Sigmoid colon (tissue), 7 donors: ENCODE measurements at places on chromosomes 1 and 21. TPM values are rescaled to one million over a fixed set of nuclear protein-coding genes. Genes with fewer than 3 reads are reported as not detected.

DNA sequence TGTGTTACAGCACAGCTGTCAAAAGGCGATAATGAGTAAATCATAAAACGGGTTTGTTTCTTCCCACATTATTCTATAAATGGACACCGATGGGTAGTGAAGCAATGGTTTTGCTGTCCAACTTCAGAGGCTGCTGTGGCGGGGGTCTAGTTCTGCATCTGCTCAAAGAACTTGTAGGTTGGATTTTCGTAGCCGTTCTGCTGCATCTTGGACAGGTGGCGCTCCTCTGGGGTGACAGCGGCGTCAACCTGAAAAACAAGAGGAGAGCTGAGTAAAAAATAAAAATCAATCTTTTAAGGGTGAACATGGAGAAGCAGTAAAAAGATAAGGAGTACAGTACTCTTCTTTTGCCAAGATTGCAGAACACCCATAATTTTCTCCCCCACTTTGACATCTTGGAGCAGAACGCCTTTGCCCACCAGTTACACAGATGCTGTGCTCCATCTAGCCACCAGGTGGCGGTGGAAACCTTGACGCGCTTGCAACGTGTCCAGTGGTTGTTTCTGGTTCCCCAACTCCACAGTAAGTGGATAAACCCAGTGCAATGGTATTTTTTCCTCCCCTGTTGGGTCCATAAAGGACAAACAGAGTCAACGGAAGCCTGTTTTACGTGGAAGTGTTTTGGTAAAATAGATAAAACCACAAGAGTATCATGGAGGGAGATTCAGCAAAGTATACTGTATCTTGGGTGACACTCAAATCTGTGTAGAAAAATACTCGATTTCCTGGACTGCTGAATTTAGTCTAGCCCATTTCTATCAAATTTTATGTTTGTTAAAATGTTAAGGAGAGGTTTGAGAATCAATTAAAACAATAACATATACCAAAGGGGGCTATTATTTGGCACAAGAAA, 147.0 kb downstream of the GABPA start:
- H3K27me3 ChIP-seq, result no peaks in the 10 kb centered on the region
- no peaks in the 10 kb centered on the region for H3K36me3 ChIP-seq
- H3K4me3 ChIP-seq, result no peak overlapping the region
- no peak overlapping the region for H3K27ac ChIP-seq
- H3K4me1 ChIP-seq, result no peaks in the 10 kb centered on the region

GRCh38 chr1:160888926-160889325, 3.9 kb upstream of the ITLN1 start:
- no peaks in the 10 kb centered on the region for H3K4me1 ChIP-seq
- H3K36me3 ChIP-seq, result no peaks in the 10 kb centered on the region
- no peaks in the 10 kb centered on the region for H3K27me3 ChIP-seq

GRCh38 chr1:202158810-202159533, 1.4 kb downstream of the PTPN7 start:
- H3K27me3 ChIP-seq, result no peaks in the 10 kb centered on the region
- no peak for DNase-seq
- no peak overlapping the region for H3K4me3 ChIP-seq
- no peak overlapping the region for H3K27ac ChIP-seq
- no peaks in the 10 kb centered on the region for H3K36me3 ChIP-seq
- no peaks in the 10 kb centered on the region for H3K4me1 ChIP-seq

GRCh38 chr1:112359961-112360767, 35.9 kb upstream of the CTTNBP2NL start:
- H3K27me3 ChIP-seq, result no peaks in the 10 kb centered on the region
- peak; percentile 92 for DNase-seq
- no peak overlapping the region for H3K4me3 ChIP-seq
- peak overlapping the region; percentile 58 for H3K27ac ChIP-seq

DNA sequence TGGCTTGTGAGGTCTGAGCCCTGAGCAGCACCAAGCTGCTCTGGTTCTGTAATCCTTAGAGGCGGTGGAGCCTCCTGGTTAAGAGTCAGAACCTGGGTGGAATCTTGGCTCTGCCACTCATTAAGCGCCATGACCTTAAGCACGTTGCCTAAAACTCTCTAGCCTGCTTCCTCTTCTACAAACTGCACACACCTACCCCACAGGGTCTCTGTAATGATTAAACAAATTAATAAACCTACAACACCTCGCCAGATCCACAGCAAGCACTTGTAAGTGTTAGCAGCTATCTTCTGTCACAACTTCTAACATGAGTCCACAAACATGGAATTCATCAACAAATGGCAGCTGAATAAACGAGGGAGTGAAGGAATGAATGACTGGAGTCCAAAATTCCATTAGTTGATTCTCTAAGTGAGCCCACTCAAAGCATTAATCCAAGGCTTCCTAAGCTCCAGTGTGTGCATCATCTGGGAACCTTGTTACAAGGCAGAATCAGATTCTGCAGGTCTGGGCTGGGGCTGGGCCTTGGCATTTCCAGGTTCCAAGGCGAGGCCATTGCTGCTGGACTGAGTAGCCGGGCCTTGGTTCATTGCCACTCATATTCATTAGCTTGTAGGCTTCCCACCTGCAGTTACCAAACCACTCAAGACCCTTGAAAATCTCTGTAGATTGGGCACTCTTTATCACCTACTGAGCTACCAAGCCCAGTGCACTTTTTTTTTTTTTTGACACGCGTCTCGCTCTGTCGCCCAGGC, 168.6 kb downstream of the HIVEP3 start:
- H3K36me3 ChIP-seq, result no peaks in the 10 kb centered on the region
- no peaks in the 10 kb centered on the region for H3K27me3 ChIP-seq
- H3K4me1 ChIP-seq, result no peaks in the 10 kb centered on the region
- no peak overlapping the region for H3K27ac ChIP-seq
- peak; percentile 34 for DNase-seq

- peaks cover 19% of the 10 kb centered on the region for H3K4me1 ChIP-seq
- no peaks in the 10 kb centered on the region for H3K36me3 ChIP-seq
- H3K27ac ChIP-seq, result no peak overlapping the region
- H3K27me3 ChIP-seq, result no peaks in the 10 kb centered on the region
- no peak overlapping the region for H3K4me3 ChIP-seq
Observed at GRCh38 chr21:29233256-29233546, 65.5 kb upstream of the BACH1 start.

DNA sequence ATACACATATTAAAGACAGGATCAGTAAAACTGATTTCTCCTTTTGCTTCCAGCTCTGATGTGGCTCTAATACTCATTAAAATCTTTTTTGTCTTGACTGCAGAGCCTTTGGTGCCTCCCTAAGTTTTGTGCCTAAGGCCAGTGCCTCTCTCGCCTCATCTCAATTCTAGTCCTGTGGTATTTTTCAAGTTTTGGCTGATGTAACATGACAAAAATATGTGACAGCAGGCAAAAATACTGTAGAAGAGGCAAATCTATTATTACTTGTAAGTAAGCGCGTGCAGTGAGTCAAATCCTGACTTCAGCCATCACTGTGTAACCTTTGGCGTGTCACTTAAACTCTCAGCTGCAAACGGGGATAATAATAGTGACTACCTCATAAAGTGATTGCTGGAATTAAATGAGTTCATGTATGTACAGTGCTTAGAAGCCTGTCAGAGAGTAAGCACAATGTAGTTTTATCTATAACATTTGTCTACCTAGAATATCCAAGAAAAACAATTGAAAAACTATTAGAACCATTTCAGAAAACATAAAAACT, 74.0 kb downstream of the MAB21L3 start:
- no peaks in the 10 kb centered on the region for H3K4me1 ChIP-seq
- no peaks in the 10 kb centered on the region for H3K36me3 ChIP-seq
- H3K4me3 ChIP-seq, result no peak overlapping the region
- H3K27ac ChIP-seq, result no peak overlapping the region
- no peaks in the 10 kb centered on the region for H3K27me3 ChIP-seq

DNA sequence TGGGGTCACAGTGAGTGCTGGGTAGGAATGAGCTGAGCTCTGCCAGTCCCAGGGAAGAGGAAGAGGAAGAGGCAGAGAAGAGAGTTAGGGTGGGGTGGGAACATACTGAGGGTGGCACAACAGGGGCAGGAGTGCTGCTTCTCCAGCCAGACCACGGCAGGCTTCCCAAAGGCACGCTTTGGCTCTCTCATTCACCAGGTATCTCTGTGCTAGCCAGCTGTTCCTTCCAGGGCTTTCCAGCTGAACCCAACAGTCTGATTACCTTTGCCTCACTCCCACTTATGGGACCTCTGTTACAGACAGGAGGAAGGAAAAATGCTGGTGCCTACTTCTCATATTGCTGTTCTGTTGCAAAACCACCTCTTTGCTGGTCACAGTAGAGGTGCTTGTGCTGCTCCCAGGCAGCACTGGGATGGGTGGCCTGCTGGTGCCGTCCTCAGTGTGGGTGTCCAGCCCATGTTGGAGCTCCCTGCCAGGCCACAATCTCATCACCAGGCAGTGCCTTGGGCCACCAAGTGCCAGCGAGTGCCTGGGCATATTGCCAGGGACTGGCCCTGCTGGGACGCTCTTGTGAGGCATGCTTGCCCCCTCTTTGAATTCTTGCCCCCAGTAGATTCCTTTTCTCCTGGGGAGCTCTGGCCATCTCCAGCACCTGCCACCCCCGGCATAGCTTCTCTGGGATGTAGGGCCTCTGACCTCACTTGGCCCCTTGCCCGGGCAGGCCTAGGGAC, 2.1 kb downstream of the ADORA1 start:
- no peak overlapping the region for H3K4me3 ChIP-seq
- peaks cover 12% of the 10 kb centered on the region for H3K27me3 ChIP-seq
- DNase-seq, result no peak

DNA sequence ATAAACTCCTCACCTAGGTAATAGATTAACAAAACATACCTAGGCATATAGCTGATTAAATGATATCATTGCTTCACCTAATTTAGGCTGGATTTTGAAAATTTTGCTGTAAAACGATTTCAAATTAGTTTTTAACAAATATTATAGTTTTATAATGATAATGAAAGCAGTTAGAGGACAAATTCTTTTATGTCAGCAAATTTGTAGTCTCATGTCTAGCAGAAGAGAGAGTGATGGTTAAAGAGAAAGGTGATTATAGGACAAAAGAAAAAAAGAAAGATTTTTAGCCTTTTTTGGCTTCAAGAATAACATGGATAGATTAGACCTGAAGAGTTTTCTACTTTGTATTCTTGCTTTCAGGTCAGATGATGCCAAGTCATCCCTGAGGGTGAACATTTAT, 3.6 kb upstream of the DPH5 start:
- H3K27ac ChIP-seq, result no peak overlapping the region
- no peaks in the 10 kb centered on the region for H3K36me3 ChIP-seq
- H3K4me1 ChIP-seq, result peaks cover 16% of the 10 kb centered on the region
- H3K4me3 ChIP-seq, result no peak overlapping the region
- DNase-seq, result no peak
- no peaks in the 10 kb centered on the region for H3K27me3 ChIP-seq

- H3K27ac ChIP-seq, result no peak overlapping the region
- no peak overlapping the region for H3K4me3 ChIP-seq
- DNase-seq, result no peak
Observed at GRCh38 chr1:176897350-176898236, 266.9 kb downstream of the ASTN1 start.

GRCh38 chr1:26372039-26372438, 511 bp downstream of the ZNF683 start:
- no peak for DNase-seq
- H3K27ac ChIP-seq, result no peak overlapping the region
- H3K36me3 ChIP-seq, result no peaks in the 10 kb centered on the region
- no peaks in the 10 kb centered on the region for H3K4me1 ChIP-seq

- H3K27me3 ChIP-seq, result no peaks in the 10 kb centered on the region
- DNase-seq, result no peak
- H3K4me3 ChIP-seq, result no peak overlapping the region
Observed at GRCh38 chr1:22916471-22916820, 56.2 kb downstream of the LACTBL1 start.

GRCh38 chr1:162138599-162139181, 69.2 kb downstream of the NOS1AP start:
- DNase-seq, result no peak
- H3K36me3 ChIP-seq, result no peaks in the 10 kb centered on the region
- no peak overlapping the region for H3K4me3 ChIP-seq

GRCh38 chr1:47161298-47162040, 24.2 kb downstream of the CYP4A22 start:
- no peak overlapping the region for H3K27ac ChIP-seq
- no peaks in the 10 kb centered on the region for H3K27me3 ChIP-seq

- H3K4me1 ChIP-seq, result no peaks in the 10 kb centered on the region
- DNase-seq, result no peak
- H3K4me3 ChIP-seq, result no peak overlapping the region
- H3K27ac ChIP-seq, result no peak overlapping the region
- H3K27me3 ChIP-seq, result no peaks in the 10 kb centered on the region
- peaks cover 48% of the 10 kb centered on the region for H3K36me3 ChIP-seq
Observed at GRCh38 chr1:246907472-246907871, 24.3 kb downstream of the AHCTF1 start.

- peaks cover 8% of the 10 kb centered on the region for H3K36me3 ChIP-seq
- H3K4me3 ChIP-seq, result no peak overlapping the region
- DNase-seq, result peak; percentile 52
- H3K27ac ChIP-seq, result no peak overlapping the region
Observed at GRCh38 chr1:212450331-212450881, 17.7 kb downstream of the NENF start.

DNA sequence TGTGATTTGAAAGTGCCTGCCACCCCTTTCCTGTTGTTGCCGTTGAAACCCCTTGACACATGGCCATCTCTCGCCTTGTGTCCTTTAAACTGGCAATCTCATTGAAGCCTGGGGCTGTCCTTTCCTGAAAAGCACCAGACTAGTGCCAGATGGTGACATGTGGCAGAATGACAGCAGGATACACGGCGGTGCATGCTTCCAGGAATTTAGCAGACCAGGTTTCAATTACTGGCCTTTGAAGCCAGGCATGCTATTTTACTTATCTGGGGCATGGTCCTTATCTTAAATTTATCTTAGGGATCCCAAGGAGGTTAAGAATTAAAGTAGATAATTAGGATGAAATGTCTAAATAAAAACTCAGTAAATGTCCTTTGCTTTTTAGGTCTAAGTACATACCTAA, 15.2 kb downstream of the PLPPR4 start:
- H3K27ac ChIP-seq, result no peak overlapping the region
- DNase-seq, result no peak
- H3K4me3 ChIP-seq, result no peak overlapping the region
- H3K27me3 ChIP-seq, result no peaks in the 10 kb centered on the region
- H3K4me1 ChIP-seq, result no peaks in the 10 kb centered on the region

GRCh38 chr1:163202833-163203451, at the start of gene RGS5:
Gene RGS5 (minus strand): TSS chr1:163202916. CDS start chr1:163202835, 81 bp downstream.
- H3K4me3 ChIP-seq, result peak within 1 kb of the TSS; percentile 41
- no peaks in the 10 kb centered on the region for H3K27me3 ChIP-seq
- no peaks in the 10 kb centered on the region for H3K36me3 ChIP-seq
- DNase-seq, result no peak
- H3K4me1 ChIP-seq, result peaks cover 18% of the 10 kb centered on the region
- H3K27ac ChIP-seq, result peak within 1 kb of the TSS; percentile 72

Gene ARHGAP30
- 6.1 TPM for total RNA-seq

Gene NGF
- 5.6 TPM for total RNA-seq

Gene FMOD
- total RNA-seq, result 32.9 TPM

Gene MRPS15
- total RNA-seq, result 70.3 TPM

Gene KRTAP10-7
- total RNA-seq, result not detected

Gene SLC25A24
- total RNA-seq, result 20.2 TPM

Gene CA6
- total RNA-seq, result not detected

Gene HTR6
- total RNA-seq, result not detected

Gene SLC30A2
- not detected for total RNA-seq

Gene CENPL
- total RNA-seq, result 4.9 TPM
